Panc1 (cell line): ENCODE measurements at places on chromosomes 5 and 9. TPM values are rescaled to one million over a fixed set of nuclear protein-coding genes. Genes with fewer than 3 reads are reported as not detected.

BARX1 gene
- 81.2 TPM for total RNA-seq

PTGER4 gene
- 20.0 TPM for total RNA-seq

SH2D3C gene
- total RNA-seq, result 0.49 TPM

GBGT1 gene
- total RNA-seq, result 1.8 TPM

RASEF gene
- total RNA-seq, result 2.9 TPM

TPPP gene
- 0.98 TPM for total RNA-seq

ATOX1 gene
- 202 TPM for total RNA-seq

GABRA6 gene
- total RNA-seq, result not detected

SNCAIP gene
- not detected for total RNA-seq

ZNF354B gene
- 33.0 TPM for total RNA-seq

RAB3C gene
- not detected for total RNA-seq

PCDHA6 gene
- 0.31 TPM for total RNA-seq

SLC45A2 gene
- total RNA-seq, result not detected
